ENCODE measurements at places on chromosomes 3 and 15.

GRCh38 chr15:26050984-26051383 is 187.9 kb upstream of the ATP10A start:
- DNase-seq: no peak

- DNase-seq: no peak
Observed at GRCh38 chr15:88400591-88401250, 66.5 kb downstream of the MRPL46 start.

- DNase-seq: no peak
Observed at GRCh38 chr15:68279779-68280753, 2.5 kb downstream of the FEM1B start.

- no peak for DNase-seq
Observed at GRCh38 chr3:118805007-118805406, 229.6 kb downstream of the IGSF11 start.

All from stimulated activated CD4-positive, alpha-beta T cell treated with anti-CD3 and anti-CD28 coated beads, Interleukin-2, amount 100 ng/mL, for 4 hours (primary cell).